ENCODE measurements at places on chromosomes 3 and 15.

- no peak for DNase-seq
Measured at GRCh38 chr15:27324886-27325615, 354.1 kb downstream of the GABRG3 start.

DNA sequence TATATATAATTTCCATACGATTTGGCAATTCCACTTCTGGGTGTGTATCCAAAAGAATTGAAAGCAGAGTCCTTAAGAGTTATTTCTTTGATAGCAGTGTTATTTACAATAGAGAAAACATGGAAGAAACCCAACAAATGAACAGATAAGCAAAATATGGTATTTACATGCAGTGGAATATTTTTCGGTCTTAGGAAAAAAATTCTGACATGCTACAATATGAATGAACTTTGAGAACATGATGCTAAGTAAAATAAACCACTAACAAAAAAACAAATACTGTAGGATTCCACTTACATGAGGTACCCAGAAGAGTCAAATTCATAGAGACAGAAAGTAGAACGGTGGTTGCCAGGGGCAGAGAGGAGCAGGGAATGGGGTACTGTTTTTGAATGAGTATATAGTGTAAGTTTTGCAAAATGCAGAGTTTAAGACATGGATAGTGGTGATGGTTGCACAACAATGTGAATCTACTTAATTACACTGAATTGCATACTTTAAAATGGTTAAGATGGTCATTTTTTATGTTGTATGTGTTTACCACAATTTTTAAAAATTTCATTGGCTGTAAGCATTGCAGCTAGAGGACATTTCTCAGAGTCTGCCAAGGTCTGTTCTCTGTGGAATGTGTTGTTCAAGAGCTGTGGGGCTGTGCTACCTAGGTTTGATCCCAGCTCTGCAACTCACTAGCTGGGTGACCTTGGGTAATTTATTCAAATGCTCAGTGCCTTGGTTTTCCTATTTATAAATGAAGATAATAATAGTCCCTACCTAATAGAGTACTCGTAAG, 122.1 kb downstream of the MEX3B start:
- DNase-seq, result no peak

GRCh38 chr3:99114565-99115291, 213.2 kb upstream of the DCBLD2 start:
- DNase-seq, result no peak

- no peak for DNase-seq
Measured at GRCh38 chr3:175065497-175065896, 206.4 kb downstream of the NAALADL2 start.

DNA sequence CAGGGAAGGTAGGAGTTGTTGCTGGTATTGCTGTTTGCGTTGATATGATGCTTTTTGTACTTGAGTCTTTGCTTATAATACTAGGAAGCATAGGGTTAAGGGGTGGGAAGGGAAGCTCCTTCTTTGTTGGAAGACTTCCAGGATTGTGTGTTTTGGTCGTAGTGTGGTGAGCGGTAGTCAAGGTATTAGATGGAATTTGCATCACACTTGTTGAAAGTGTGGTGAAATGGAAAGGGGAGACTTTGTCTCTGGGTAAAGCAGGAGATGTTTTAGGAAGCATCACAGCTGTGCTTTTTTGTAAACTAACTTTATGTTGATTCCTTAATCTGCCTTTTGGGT, 14.9 kb downstream of the IGSF10 start:
- DNase-seq, result no peak

All from activated naive CD4-positive, alpha-beta T cell treated with anti-CD3 and anti-CD28 coated beads, Interleukin-2, amount 50 U/mL, for 72 hours (primary cell).